ENCODE measurements at places on chromosomes 1 and 21.

GRCh38 chr1:224170748-224171478 is 12.1 kb upstream of the DEGS1 start:
- no peak for DNase-seq

GRCh38 chr1:37162059-37162458 is 127.7 kb upstream of the GRIK3 start:
- DNase-seq = no peak

DNA sequence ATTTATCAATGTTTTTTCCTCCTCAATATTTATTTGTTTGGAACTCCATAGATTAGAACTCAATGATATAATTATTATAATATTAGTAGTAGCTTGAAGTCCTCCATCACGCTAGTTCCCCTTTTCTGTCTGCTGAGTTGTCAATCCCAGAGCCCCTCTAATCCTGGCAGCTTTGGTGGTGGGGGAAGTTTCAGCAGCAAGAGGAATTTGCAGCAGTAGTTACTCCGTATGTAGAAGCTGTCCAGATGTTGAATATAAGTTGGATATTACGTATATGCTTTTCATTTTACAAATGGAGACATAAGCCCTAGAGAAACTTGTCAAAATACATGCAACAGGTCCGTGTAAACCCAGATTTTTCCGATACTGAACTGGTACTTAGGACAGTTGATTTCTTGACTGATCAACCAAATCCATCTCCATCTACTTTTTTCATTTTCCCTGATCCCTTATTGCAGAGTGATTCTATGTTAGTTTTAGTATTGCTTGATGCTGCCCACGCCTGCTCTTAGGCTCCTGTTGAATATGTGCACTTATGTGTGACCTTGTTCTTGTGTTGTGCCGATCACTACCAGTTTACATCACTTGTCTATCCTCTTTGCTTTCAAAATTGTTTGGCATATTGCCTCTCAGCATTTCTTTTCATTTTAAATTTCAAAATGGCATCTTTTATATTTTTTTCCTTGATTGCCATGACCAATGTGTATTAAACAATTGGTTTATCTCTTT is 28.1 kb downstream of the SMAP2 start:
- DNase-seq = no peak

DNA sequence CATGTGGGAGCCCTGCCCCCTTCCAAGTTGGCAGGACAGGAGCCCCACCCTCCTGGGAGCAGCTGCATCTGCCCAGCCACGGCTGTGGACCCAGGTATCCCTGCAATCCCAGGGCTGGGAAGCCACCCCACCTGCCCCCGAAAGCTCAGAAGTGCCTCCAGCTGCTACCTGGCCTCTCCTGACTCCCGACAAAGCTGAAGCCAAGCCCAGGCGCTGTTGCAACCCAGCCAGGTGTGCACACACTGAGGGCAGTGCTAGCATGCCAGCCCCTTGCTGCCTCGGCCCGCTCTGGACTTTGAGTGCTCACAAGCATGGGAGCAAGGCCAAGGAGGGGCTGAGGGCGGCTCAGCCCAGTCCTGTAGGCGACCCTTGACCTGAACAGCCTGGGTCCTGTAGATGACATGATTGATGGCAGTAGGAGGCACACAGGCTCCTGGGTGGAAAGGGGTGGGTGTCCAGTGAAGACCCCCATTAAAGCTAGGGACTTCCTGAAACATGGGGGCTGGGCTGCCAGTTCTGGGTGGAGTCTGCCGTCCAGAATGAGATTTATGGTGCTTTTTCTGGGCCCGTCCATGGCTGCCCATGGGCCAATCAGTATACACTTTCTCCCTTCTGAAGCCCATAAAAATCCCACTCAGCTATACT is 2.8 kb upstream of the SSU72 start:
- no peak for DNase-seq

DNA sequence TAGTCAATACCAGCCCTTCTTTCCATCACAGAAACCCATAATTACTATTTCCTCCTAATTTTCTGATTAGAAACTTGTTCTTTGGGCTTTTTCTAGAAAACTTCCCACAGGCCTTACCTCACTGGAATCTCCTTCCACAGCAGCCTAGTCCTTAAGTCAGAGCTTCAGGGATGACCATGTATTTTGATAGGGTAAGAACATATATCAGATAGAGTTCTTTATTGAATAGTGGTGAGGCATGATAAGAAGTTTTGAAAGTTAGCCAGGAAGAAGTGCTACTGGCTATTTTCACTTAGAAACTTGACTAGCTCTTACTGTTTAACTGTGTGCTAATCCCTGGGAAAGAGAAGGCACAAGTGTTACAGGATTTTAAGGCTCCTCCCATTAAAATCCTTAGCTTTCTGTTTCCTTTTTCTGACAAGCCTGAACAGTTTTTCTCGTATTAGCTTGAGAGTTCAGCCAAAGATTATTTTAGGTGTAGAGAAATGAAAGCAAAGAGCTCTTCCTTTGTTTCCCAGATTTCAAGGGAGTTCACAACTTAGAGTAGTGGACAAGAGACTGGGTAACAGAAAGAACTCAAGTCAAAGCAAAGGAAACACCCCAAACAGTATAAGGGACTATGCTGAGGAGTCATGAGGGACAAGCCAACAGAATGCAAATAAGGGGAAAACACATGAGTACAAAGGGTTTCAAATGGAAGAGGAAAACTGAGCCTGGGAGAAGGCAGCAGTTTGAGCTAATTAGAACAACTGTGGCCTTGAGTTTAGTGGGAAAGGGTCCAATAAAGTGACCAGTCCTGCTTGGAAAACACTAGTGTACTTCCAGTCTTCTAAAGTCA is 37.2 kb upstream of the AIM2 start:
- no peak for DNase-seq

DNA sequence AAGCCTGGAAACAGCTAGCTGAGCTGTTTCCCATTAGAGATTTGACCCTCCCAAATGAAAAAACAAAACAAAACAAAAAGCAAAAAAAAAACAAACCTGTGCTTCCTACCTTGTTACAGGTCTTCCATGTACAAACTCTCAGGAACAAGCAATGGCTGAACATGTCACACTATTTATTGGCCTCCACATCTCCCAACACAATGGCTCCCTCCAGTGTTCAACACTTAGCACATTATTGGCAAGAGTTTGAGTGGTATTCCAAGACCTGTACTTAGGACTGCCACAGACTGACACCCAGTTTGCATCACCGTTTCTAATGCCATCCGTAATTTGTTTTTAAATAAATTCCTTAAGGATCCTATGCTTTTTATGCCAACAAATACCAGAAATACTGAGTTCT is 195.0 kb upstream of the OLFM3 start:
- no peak for DNase-seq

GRCh38 chr1:168092566-168093355 is 44.0 kb downstream of the GPR161 start:
- DNase-seq = no peak

GRCh38 chr1:87236585-87236984 is 92.1 kb upstream of the LMO4 start:
- DNase-seq = no peak

- DNase-seq = no peak
These were observed 358.8 kb downstream of the DPYD start for GRCh38 chr1:97562081-97562480.

- DNase-seq = no peak
These were observed 473.3 kb upstream of the PLXNA2 start for GRCh38 chr1:208717525-208717924.

GRCh38 chr21:33024201-33025103 is 1.3 kb upstream of the OLIG2 start:
- DNase-seq = no peak

- DNase-seq = no peak
These were observed 2.5 kb downstream of the PDZK1IP1 start for GRCh38 chr1:47187231-47187925.

DNA sequence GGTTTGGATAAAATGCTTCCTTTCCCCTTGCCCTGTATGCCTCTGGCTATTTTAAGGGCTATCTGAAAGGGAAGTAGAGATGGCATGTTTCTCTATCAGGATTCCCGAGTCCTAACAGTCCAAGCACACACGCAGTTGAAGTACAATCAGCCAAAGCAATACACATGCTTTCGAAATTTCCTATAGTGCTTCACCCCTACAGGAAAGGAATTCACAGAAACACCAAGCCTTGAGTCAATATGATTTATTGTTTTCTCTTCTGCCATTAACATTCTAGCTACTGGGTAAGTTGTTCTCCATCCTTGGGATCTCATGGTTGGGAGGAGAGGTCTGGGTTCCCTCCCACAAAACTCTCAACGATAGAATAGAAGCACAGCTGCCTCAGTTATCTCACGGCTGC is 8.7 kb downstream of the ITLN1 start:
- no peak for DNase-seq

- no peak for DNase-seq
These were observed 6.1 kb downstream of the C1orf21 start for GRCh38 chr1:184392779-184393522.

- DNase-seq = no peak
These were observed 14.4 kb upstream of the CAMTA1 start for GRCh38 chr1:6770751-6771440.

GRCh38 chr1:233127157-233127556 is 168.4 kb downstream of the PCNX2 start:
- no peak for DNase-seq

DNA sequence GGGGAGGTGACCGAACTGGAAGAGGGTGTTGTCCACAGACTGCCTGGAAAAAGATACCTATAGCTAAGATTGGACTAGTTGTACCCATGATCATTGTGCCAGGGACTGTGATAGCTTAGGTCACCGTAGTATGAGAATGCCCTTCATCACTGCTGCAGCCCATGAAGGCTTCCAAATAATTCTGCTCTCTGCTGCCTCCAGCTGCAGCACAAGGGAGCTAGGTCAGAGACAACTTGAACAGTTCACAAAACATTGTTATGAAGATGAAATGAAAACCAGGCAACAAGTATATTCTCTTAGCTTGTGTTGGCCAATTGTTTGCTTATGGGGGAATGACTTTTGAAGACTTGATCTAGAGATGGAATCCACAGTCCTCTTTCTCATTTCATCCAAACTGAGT is 246.7 kb downstream of the MRPL39 start:
- DNase-seq = no peak

- DNase-seq = no peak
These were observed 110.2 kb upstream of the L1TD1 start for GRCh38 chr1:62084310-62084890.

GRCh38 chr1:248862695-248862997 is 3.8 kb upstream of the ZNF692 start:
- no peak for DNase-seq

GRCh38 chr21:41945982-41946381 is 7.8 kb downstream of the C2CD2 start:
- DNase-seq = no peak

DNA sequence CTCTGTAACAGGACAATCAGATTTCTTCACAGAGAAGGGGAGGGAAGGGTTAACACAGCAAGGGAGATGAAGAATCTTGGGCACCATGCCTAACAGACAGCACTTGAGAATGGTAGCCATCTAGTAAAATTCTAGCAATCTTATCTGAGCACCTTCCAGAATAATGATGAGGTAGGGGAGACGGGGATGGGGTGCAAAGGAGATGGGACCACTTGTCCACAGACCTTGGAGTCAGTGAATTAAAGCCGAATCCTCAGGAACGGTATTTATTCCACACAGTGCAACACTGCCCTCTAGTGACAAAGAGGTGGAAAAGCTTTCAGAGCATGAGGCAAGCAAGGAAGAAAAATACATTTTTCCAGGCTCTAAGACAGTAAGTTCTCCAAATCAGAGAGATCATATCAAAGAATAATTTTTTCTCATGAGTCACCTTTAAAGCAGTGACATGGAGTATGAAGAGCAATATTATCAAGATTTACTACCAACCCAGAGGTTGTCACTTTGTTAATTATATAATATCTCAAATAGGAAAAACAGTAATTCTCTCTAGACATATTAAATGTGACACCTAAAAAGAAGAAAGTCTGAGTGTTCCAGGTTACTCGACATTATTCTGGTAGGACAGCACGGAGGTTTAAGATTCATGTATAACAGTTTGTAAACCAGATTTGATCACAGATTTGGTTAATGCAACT is 43.3 kb upstream of the LPAR3 start:
- no peak for DNase-seq

GRCh38 chr1:183178545-183178944 is 7.5 kb upstream of the LAMC2 start:
- DNase-seq = no peak

- no peak for DNase-seq
These were observed 227.9 kb downstream of the KCNT2 start for GRCh38 chr1:196380316-196380715.

DNA sequence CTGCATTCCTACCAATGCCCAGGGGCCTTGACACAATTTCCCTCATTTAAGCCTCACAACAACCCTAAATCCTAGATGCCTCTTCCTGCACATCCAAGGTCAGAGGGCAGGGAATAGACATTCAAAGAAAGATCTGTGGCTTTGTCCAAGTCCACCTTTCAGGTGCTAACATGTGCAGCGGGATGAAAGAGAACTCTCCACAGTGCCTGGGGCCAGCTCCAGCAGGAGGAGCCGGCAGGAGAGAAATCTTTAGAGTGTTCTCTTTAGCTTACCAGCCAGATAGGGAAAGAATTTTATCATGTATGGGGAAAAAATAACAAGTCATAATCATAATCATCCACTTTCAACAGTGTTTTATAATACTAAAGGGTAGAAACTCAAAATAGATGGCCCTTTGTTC is 319.7 kb downstream of the MATN1 start:
- DNase-seq = no peak

DNA sequence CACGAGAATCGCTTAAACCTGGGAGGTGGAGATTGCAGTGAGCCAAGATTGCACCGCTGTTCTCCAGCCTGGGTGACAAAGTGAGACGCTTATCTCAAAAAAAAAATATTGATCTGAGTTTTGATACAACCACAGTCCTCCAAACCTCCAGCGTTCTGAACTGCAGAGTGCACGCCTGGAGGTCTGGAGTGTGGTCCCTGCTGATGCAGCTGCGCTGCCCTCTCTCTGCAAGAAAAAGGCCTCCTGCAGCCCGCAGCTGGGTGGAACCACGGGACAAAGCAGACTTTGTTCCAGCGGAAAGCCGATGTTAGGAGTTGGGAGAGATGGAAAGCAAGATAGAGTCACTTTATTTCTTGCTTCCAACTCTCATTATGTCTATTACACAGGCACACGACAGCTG is 144.9 kb upstream of the SOD1 start:
- no peak for DNase-seq

GRCh38 chr1:51414811-51415210 is 84.4 kb upstream of the TTC39A start:
- no peak for DNase-seq

DNA sequence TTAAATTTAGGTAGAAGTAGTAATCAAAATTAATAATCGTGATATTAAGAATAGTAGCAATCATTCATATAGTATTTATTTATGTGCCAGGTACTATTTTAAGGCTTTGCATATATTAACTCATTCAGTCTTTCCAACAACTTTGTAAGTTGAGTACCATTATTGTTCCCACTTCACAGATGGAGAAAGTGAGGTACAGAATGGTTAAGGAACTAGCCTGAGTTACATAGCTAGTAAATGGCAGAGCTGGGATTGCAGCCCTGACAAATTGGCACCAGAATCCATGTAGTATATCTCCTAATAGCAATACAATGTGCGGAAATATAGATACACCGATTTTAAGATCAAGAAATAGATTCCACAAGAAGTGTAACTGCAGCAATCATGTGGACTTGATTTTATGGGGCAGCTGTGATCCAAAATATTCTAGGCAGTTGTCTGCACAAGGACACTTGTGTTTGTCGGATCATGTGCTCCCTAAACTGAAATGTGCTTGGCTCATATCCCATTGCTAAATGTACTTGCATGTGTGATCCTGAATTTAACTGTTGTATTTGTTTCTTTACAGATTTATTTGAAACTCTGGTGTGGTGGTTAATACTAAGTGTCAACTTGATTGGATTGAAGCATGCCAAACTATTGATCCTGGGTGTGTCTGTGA is 5.8 kb upstream of the GTF2B start:
- no peak for DNase-seq
